Activated CD4-positive, alpha-beta T cell treated with anti-CD3 and anti-CD28 coated beads, Interleukin-2, amount 50 U/mL, for 24 hours (primary cell): ENCODE measurements at places on chromosomes 2 and 18.

DNA sequence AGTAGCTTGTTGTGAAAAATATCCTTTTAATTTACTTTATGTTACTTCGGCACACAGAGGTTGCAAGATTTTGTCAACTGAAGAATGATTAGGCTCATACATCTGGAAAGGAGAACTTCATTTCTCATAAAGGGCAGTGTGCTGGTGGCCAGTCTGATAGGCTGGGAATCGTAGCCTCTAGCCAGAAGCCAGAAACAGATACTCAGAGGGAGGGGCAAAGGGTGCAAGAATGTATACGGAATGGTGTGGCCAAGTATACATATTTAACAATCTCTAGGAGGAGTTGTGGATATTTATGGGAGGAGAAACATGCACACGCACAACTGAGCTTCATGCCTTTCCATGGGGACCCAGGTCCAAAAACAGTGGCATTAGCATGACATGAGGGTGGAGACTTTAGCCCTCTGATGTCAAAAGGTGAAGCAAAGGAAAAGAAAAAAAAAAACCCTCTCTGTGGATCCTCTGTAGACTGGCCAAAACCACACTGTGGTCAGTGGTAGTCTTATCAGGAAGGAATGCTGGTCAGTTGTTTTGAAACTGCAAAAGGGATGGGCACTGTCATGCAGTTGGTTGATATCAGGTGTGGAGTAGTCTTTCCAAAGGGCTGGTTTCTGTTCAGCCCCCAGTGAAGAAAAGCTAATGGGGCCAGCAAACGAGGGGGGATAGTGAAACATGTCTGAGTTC, 34.9 kb upstream of the APCDD1 start:
- no peak for DNase-seq

DNA sequence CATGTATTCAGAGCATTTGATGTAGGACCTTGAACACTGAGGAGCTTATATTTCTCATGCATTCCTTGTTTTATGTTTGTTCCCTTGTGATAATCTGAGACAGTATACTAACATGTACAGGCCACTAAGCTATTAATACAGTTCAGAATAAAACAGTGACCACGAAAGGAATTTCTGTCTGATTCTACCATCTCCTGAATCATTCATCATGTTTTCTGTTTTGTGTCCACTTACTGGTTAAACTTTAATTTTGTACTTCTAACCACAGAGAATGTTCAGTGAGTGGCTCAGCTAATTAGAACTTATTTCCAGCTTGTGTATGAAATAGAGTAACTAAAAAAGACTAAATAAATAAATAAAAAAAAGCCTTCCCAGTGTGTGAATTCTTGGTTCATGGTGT, 110.4 kb downstream of the LRP1B start:
- DNase-seq, result no peak

GRCh38 chr18:59787998-59788790, 91.0 kb upstream of the CCBE1 start:
- no peak for DNase-seq

GRCh38 chr18:57475903-57476302, 40.7 kb downstream of the ONECUT2 start:
- DNase-seq, result no peak

GRCh38 chr18:71020342-71021029, 731.6 kb downstream of the SOCS6 start:
- DNase-seq, result no peak

DNA sequence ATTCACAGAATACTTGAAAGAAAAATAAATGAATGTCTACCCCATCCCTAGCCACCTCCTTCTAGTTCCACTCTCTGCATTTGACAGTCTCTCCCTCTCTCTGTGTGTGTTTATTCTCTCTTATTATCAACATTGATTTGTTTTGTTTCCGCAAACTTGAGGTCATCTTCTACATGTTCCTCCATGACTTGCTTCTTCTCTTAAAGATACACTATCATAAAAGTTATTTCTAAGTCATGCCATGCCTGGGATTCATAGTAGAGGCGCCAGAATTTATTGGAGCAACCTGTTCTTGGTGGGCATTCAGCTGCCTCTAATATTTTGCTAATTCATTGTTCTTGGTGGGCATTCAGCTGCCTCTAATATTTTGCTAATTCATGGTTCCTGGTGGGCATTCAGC, 58.9 kb upstream of the SMAD7 start:
- DNase-seq, result no peak

- DNase-seq, result no peak
Measured at GRCh38 chr2:79393107-79393685, 119.7 kb upstream of the CTNNA2 start.

DNA sequence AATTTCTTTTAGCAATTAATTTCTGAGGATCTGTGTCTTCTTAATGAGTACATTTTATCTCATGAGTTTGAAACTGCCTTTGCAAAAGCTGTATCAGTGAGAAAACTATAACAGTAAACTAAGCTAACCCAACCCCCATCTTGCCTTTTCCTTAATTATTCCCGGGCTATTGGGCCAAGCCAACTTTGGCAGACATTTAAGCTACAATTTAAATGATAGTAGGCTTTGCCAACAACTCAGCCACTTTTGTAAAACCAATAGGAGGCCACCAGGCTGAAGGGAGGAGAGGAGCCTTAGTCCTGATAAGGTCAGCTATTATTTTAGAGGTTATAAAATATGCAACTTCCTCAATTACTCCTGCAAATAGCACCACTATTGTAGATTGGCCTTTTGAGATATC, 218.0 kb upstream of the KCNJ3 start:
- no peak for DNase-seq

- no peak for DNase-seq
Measured at GRCh38 chr2:36371070-36371874, 15.7 kb downstream of the CRIM1 start.

GRCh38 chr2:112295407-112296078, 20.1 kb downstream of the ZC3H6 start:
- no peak for DNase-seq

DNA sequence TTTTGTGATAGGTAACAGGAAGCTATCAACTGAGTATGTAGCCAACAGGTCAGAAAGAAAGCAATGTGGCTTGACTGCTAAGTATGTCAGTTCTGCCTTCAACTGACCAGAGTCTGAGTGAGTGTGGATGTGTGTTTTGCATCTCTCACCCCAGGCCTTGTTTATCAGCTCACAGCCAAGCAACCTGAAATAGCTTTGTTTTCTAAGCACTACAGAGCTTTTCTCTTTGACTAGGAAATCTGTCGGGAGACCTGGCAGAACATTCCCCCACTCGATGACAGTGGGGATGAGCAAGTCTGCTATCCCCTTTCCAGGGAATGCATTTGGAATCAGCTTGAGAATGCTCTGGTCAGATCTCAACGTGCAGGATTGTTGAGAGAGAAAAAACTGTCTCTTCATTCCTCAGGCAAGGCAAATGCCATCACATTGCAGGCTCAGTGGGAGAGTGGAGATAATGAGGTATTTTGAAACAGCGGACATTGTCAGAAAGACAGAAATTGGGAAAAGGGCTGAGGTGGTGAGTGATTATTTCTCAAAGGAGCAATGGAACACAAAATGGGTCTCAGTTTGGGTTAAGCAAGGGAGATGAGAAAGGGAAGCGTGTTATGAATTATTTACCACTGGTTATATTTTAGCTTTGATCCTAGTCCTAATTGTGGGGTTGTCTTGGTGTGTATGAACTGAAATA, 233.8 kb upstream of the PIK3C3 start:
- DNase-seq, result no peak

DNA sequence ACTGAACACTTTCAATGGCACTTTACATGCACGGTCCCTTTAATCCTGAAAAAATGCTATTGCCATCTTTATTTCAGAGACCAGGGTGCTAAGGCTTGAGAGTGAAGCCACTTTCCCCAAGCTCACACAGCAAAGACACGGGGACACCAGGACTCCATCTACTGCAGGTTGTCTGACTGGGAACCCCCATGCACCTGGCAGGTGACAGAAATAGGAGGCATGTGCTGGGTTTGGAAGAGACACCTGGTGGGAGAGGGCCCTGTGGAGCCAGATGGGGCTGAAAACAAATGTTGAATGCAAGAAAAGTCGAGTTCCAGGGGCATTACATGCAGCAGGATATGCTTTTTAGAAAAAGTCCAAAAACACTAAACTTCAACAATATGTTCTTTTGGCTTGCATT, 5.2 kb upstream of the EHD3 start:
- no peak for DNase-seq

DNA sequence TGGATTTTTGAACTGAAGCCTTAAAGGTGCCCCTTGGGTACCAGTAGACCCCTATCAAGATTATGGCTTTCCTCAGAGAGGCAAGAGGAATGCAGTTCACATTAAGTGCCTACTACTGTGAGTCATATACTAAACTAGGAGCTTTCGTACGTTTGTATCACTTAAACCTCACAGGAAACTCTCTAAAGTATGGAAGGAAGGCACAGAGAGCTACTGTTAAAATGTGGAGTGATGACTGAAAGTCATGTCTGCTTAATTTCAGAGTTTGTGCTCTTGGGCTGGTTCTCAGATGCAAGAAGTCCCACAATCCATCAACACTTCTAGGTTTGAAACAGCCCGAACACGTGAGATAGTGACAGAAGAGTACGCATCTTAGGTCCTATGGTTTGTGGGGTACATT, 4.7 kb downstream of the PLCL1 start:
- DNase-seq, result no peak

DNA sequence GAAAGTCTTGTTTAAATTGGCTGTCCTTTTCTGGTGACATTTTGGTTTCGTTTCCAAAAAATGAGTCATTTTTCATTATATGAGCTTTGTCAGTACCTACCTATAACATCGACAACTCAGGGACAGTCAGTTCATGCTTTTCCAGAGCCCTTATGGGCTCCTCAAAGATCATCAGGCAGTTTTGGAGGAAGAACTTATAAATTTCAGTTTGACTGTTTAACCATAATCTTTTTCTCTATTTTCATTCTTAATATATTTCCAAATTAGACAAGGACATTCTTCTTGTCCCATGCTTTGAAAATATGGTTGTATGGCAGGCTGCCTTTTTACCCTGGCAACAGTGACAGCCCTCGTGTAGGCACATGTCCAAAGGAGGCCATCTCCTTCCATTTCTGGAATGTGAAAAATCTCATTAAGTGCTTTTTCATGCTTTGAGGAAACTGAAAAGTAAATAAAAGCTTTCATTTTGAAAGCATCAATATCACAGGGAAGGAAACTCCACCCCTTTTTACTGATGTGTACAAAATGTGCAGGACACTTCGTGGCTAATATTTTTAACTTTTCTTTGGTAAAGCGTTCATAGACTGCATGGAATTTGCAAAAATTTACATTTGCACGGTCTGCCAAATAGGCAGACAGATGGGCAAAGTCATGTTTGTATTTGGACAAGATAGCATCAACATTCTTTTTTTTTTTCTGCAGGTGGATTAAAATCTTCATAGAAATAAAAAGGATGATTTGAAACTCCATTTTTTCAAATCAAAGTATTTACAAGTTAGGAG, 7.2 kb upstream of the PROC start:
- no peak for DNase-seq

DNA sequence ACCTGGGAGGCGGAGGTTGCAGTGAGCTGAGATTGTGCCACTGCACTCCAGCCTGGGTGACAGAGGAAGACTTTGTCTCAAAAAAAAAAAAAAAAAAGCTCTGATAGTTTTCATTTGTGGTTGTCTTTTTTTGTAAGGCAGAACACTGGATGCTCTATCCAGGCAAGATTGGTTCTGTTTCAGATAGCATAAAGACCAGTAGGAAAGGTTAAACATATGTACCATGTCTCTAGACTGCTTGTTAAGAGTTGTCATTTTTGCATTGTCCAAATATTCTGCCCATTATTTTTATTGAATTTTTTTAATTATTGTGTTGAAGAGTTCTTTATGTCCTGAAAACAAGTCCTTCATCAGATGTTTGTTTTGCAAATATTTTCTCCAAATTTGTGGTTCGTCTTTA, 60.0 kb downstream of the NCOA1 start:
- no peak for DNase-seq

DNA sequence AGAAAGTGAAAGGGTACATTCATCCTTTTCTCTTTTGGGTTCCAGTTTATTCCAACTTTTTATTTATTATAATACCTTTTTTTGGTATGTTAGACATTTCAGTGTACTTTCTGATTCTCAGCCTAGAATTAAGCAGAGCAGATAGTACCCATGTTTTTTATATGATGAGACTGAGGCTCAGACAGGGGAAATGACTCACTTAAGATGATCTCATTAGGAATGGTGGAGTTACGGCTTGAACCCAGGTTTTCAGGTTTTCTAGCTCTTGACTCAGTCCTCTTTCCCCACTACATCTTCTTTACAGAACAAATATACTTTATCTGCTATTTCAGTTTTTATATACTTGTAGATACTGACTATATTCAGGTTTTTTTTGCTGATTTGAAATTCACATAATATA, 51.7 kb upstream of the OTX1 start:
- no peak for DNase-seq

DNA sequence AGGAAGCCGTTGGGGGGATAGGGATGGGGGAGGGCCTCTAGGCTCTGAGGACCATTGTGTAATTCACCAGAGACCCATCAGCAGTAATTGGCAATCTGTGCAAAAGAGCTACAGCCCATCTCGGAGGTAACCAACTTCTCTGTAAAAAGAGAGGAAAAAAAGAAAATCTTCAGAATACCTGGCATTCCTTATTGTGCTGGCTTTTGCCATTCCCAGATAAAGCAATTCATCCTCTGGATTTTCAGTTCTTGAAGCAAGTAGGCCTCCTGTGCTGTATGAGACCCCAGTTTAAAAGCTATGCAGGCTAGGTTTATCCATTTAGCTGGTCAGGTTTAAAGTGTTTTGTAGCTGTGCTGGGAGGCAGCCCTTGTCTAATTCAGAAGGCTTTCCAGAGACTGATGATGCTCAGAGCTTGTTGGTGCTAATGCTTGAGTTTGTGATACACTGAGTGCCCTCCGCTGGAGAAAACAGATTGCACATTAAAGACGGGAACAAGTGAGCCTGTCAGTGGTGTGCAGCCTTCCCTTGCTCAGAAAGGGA, at the start of gene LRRTM4:
Gene LRRTM4, minus strand, starts transcription at position 446 of the 540 bp plus-strand sequence.
- no peak for DNase-seq

- no peak for DNase-seq
Measured at GRCh38 chr18:21481739-21482138, 118.8 kb downstream of the ESCO1 start.

- no peak for DNase-seq
Measured at GRCh38 chr2:29482867-29483266, 367.7 kb downstream of the CLIP4 start.

GRCh38 chr2:11092701-11093335, 62.4 kb upstream of the SLC66A3 start:
- no peak for DNase-seq

DNA sequence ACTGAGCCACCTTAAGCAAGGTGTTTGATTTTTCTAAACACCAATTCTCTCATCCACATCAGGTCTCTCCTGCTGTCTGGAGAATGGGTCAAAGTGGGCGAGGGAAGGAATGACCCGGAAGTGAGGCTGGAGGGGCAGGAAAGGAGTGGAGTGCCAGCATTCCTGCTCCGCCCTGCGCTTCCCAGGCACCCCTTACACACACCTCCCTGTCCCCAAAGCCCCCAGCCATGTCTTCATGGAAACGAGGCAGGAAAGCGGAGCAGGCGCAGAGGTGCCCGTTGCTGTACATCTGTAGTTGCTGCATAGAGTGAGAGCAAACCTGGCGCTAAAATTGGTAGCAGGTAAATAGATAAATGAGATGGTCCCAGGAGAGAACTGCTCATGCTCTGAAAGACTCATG, 27.2 kb upstream of the NT5DC4 start:
- no peak for DNase-seq

- DNase-seq, result no peak
Measured at GRCh38 chr2:181750305-181750704, 70.0 kb upstream of the NEUROD1 start.
